ENCODE measurements at places on chromosomes 4 and X. TPM values are rescaled to one million over a fixed set of nuclear protein-coding genes. Genes with fewer than 3 reads are reported as not detected.

The ATRX gene
- total RNA-seq: 51.5 TPM

The KLB gene
- total RNA-seq: not detected

DNA sequence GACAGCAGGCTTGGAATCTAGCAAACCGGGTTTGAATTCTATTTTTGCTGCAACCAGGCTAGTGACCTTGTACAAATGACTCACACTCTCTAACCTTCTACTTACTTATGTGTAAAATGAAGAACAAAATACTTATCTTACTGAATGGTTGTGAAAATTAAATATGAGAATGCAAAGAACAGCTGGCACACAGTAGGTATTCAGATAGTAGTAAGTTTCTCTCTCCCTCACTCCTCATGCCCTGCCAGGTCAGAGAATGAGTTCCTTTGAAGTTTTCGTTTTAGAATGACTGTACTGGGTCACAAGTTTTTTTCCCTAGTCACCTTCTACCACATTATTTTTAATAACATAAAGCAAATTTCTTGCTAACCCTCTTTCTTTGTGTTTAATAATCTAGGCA is 33.0 kb downstream of the CISD2 start:
- H3K36me3 ChIP-seq: no peaks in the 10 kb centered on the region
- DNase-seq: no peak
- H3K4me3 ChIP-seq: no peak overlapping the region
- H3K27me3 ChIP-seq: no peaks in the 10 kb centered on the region
- H3K27ac ChIP-seq: no peak overlapping the region

The SHOX gene
- total RNA-seq: not detected

GRCh38 chrX:45743906-45744625 is 543.4 kb upstream of the DIPK2B start:
- no peak for DNase-seq
- no peaks in the 10 kb centered on the region for H3K27me3 ChIP-seq
- peaks cover 7% of the 10 kb centered on the region for H3K4me1 ChIP-seq
- peaks cover 37% of the 10 kb centered on the region for H3K36me3 ChIP-seq

The CLTRN gene
- total RNA-seq: 0.52 TPM

GRCh38 chr4:30208731-30209435 is 511.3 kb upstream of the PCDH7 start:
- no peak for DNase-seq
- no peak overlapping the region for H3K4me3 ChIP-seq
- no peak overlapping the region for H3K27ac ChIP-seq
- H3K27me3 ChIP-seq: no peaks in the 10 kb centered on the region
- no peaks in the 10 kb centered on the region for H3K4me1 ChIP-seq

The XKRX gene
- 0.60 TPM for total RNA-seq

Data from activated naive CD8-positive, alpha-beta T cell treated with anti-CD3 and anti-CD28 coated beads for 36 hours (primary cell).